ENCODE measurements at places on chromosomes 5 and 9.

DNA sequence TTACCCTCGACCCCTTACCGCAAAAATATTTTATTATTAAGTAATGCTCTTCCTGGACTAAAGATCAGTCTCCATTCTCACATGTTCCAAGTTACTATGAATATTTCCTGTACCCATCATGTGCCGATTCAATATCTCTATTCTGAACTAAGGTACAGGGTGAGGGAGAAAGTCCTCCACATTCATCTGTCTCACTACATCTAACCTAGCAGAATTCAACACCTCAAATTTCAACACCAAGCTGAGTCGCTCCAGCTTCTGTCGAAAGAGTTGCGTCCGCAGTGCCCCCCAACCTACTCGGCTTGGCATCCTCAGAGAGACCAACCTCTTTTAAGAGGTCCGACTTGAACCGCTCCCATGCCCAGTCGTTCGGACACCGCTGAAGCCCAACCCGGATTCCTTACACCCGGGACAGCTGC, 1.0 kb downstream of the CERT1 start:
- no peak for DNase-seq

- DNase-seq = no peak
Measured at GRCh38 chr5:10400411-10400810, 41.3 kb upstream of the ROPN1L start.

DNA sequence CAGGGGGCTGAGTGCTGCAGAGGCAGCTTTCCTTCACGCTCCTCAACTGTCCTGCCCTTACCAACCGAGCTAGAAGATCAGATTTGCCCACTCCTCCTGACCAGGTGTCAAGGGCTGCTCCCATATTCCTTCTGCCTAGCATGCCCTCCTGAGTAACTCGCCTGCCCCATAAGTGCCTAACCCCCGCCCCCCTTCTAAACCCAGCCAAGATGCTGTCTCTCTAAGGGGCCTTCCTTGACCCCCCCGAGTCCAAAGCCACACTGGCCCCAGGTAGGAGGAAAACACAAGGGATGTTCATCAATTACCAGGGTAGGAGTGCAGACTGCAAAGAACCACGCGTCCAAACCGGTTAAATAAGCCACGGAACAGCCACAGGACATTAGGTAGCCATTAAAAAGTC, 4.8 kb downstream of the CCDC69 start:
- DNase-seq = no peak

- DNase-seq = no peak
Measured at GRCh38 chr9:126705767-126706697, 92.3 kb downstream of the LMX1B start.

DNA sequence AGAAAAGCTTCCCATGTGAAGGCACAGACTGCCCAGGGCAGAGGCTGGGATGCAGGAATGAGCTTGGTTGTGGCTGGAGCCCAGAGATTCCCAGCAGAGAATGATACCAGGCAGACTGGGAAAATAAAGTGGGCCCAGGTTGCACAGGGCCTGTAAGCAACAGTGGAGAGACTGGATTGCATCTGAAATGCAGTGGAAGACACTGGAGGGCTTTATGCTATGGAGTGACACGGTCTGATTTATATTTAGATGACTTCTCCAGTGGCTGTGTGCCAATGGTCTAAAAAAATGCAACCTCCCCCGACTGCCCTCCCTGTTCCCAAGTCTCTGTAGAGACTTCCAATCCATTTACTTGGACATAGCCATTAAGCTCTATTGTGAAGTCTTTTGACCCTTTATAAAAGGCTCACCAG, 951.1 kb upstream of the DMAC1 start:
- no peak for DNase-seq

GRCh38 chr9:32463500-32464293, 62.3 kb downstream of the RIGI start:
- no peak for DNase-seq

- no peak for DNase-seq
Measured at GRCh38 chr5:60066502-60066901, 173.0 kb upstream of the PDE4D start.

- no peak for DNase-seq
Measured at GRCh38 chr9:95206143-95206542, 111.4 kb downstream of the FANCC start.

DNA sequence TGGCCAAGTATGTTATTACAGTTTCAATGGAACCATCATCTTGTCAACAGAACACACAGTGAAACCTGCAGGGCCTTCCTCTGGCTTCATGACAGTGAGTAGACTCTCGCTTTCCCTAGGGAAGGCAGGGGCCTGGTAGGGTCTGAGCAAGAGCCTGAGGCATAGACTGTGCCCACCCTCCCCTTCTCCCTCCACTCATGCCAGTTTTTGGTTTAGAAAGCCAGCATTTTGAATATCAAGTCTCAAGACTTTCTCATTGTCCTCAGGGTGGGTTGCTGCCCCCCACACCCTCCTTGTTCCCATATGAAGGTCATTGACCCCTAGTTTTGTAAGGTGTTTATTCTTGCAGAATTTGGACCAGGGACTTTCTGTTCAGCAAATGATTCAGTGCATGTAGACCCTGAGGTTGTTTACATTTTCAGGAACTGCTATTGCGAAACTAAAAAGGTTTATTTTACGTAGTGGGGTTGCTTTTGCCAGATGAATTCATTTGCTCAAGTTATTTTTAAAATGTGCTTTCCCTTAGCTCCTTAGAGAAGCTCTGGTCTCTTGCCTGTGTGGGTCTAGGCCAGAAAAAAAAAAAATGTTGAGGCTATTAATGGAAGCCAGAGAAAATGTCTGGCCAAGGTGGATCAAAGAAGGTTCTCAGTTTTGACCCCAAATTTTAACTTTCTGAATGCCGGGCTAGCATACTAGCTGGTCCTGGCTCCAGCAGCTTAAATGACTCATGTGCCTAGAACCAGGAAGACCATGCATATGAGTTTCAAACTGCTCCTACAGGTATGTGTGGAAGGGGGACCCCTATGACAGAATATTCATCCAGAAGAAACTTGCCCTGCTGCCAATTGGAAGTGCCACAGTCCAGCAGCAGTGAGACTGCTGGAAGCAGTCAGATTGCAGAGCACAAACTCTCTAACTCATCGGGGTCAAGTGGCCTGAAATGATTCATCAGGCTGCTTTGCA, 10.1 kb upstream of the MOB3B start:
- DNase-seq = no peak

DNA sequence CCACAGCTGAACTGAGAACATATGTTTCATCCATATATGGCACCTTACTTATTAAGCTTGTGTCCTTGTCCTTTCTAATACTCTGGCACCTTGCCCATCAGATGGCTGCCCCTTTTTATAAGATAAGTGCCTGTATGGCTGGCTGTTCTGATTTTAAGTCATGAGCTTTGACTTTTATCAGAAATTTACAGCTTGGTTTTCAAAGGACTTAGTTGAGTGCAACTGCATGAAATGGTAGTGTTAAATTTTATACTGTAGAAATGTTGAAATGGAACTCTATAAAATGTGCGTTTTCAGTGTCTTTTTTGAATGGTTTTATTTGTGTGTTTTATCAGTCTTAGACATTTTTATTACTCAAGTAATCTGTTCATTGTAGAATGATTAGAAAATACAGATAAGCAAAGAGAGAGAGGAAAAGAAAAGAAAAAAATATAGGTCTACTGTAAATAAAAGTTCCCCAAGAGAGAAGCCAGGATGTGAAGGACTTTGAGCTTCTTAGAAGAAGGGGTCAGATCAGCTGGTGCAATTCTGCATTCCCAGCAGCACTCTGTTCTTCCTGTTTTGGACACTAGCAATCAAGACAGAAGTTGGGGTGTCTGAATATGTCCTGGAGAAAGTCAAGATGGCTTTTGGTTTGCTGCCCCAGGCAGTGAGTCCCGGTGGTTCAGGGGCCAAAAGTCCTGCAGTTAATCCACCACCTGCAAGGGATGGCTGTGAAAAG, 38.9 kb downstream of the ARHGAP26 start:
- no peak for DNase-seq

- DNase-seq = no peak
Measured at GRCh38 chr9:81855538-81855937, 72.7 kb upstream of the SPATA31D4 start.

DNA sequence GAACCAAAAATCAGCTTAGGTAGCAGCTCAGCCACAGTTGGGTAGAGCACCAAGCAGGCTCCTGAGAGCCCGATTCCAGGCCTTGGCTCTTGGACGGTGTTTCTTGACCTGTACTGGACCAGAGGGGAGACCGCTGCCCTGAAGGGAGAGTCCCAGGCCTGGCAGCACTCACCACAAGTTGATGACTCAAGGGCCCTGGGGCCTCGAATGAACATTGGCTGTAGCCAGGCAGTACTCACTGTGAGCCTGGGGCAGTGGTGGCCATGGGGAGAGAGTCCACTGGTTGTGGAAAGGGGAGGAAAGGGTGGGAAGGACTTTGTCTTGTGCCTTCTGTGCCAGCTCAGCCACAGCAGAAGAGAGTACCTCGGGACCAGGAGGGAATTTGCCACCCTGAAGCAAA, 166.1 kb downstream of the EDIL3 start:
- DNase-seq = no peak

GRCh38 chr5:140391312-140391711, 10.3 kb upstream of the ANKHD1 start:
- no peak for DNase-seq

DNA sequence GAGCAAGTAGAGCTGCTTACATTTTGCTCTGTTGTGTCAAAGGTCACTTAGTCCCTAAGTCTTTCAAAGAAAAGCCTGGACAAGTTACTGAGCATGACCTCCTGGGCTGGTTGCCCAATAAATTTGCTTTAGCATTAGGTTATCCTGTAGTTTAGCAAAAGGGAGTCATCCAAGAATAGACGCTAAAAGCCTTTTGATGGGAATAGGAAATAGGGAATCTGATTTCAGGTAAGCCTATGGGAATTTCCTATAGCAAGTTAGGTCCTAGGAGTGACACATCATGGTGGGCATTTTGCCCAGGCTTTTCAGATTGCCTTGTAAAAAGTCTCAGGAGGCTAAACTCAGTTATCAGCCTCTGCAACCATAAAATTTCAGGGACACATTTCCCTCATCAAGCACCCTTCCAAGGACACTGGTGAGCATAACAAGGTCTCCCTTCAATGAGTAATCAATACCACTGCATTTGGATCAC, 67.6 kb upstream of the RANBP3L start:
- no peak for DNase-seq

GRCh38 chr9:84567805-84568204, 101.7 kb upstream of the NTRK2 start:
- no peak for DNase-seq

GRCh38 chr9:23683611-23684061, 142.4 kb downstream of the ELAVL2 start:
- DNase-seq = no peak

- no peak for DNase-seq
Measured at GRCh38 chr5:143013176-143013891, 243.2 kb downstream of the ARHGAP26 start.

DNA sequence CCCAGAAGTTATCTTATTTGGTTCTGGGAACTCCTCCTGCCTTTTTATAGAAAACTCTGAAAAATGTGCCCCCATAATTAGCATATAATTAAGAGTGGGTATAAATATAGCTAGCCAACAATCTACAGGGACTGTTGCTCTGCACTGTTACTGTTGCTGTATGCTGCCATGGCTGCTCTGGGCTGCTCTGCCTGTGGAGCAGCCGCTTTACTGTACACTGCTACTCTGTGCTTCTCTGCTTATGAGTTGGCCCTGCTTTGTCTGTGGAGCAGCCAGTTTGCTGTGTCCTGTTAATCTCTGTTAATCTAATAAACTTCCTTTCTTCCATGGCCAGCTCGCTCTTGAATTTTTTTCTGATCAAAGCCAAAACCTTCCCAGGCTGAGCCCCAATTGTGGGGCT, 2244.0 kb upstream of the ACO1 start:
- no peak for DNase-seq

- DNase-seq = no peak
Measured at GRCh38 chr5:851553-851952, 767 bp upstream of the ZDHHC11 start.

DNA sequence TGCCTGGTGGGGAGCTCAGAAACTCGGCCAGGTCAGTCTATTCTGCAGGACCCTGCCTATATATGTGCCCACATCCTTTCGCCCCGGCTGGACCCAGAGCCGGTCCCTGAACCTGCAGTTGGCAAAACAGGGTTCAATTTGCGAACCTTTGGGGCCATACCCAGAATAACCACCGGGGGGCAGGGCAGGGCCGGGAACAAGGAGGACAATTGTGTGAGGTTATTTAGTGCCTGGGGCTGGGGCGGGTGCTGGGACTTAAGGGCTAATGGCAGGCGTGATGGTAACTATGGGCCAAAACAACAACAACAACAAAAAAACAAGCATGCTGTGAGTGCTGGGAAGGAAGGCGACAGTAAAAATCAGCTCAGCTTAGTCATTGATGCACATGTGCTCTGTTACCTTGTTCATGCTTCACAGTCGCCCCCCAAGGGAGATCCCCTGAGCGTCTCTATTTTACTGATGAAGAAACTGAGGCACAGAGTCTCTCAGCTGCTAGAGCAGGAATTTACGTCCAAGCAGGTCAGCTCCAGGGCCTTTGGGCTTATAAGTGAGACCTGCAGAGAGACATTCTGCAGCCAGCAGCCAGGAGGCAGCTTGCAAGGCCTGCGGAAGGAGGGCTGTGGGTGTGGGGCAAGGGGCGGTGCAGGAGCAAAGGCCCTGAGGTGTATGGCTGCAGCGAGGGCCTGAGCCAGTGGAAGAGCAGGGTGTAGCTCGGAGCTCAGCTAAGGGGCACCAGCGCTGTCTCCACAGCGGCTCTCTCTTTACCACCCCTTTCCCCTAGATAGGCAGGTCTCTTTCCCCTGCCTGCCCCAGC, 106.0 kb downstream of the PHF2 start:
- DNase-seq = no peak

DNA sequence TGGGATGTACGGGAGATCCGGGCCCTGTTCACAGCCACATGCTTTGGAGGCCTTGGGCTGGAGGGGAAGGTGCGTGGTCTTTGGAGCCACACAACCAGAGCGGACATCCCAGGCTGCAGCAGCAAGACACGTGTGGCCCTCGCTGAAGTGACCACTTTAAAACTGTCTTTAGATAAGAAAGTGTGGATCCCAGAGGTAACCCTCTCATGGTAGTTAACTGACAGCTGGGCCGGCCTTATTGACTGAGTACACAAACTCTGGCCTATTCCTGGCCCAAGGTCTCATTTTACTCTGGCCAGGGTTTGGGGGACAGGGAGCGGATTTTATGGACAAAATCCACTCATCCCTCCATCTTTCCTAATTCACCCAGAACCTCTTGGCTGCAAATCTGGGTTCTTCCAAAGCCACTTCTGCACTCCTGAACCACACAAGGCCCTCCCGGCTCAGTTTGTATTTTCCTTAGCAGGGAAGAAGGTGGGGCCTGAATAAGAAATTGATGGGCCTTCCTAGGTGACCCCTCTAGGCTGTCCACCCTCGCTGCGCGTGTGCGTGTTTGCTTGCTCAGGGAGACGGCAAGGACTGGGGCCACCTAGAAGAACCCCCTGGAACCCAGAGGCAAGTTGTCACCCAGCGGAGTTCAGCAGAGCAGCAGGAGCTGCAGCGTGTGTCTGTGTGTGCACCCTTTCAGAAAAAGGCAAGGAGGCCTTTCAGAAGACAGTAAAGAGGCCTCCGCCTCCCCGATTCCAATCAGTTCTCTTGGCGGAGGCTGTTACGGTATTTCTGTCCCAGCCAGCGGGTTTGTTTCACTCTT, 73.3 kb upstream of the ORM1 start:
- no peak for DNase-seq

- no peak for DNase-seq
Measured at GRCh38 chr5:100877274-100877673, 25.8 kb downstream of the ST8SIA4 start.

- no peak for DNase-seq
Measured at GRCh38 chr5:86532429-86532828, 85.3 kb upstream of the COX7C start.
